Anterior cingulate cortex (tissue), 58 donors: ENCODE measurements at places on chromosomes 2 and 18.

DNA sequence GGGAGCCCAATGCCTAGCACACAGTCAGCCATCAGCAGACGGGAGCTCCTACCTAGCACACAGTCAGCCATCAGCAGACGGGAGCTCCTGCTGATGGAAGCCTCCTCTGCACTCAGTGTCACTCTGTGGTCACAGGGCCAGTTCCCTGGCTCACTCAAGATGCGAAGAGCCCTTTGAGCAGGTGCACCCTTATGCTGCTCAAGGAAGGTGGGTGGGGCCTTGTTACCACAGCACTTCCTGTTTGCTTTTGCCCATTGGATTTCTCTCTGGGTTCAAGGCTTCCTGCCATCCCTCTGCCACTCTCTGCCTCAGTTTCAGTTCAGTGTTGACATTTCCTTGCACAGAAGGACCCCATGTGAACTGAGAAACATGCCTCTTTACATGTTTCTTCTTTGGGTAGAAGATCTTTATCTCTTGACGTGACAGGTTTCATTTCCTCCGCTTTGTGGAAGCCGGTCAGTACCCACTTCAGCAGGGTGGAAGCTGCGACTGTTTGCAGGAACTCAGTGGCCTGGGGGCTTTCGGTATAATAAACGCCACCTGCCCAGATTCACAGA is 11.6 kb downstream of the TRIB2 start:
- no peak for DNase-seq

DNA sequence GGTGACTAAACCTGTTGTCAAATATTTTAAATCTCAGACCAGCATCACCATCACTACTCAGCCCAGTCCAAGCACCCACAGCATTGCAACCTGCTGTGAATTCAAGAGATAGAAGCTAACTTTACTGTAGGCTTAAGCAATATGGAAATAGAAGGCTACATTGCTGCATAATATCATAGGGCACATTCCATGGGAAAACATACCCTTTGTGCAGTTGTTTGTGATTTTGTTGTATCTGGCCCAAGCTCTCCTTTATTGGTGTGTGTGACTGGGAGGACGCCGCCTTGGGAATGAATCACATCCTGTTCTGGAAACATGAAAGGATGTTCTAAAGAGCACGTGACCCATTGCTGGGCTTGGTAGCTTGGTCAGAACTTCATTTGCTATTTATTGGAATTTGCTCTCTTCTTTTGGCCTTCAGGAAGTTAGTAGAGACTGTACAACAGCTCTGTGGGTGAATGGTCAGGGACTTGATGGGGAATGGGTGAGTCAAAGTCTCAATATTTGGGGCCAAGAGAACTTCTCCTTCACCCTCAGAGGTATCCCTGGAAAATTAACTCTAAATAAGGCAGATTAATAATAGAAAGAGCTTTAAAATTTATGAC is 106.8 kb upstream of the SERPINE2 start:
- DNase-seq = no peak

- no peak for DNase-seq
Observed at GRCh38 chr2:176111309-176111663, 4.2 kb downstream of the HOXD11 start.

- DNase-seq = no peak
Observed at GRCh38 chr2:222304737-222305515, 6.1 kb upstream of the PAX3 start.

- no peak for DNase-seq
Observed at GRCh38 chr18:2932247-2933181, 80.4 kb downstream of the LPIN2 start.

GRCh38 chr2:30298302-30298701 is 67.0 kb downstream of the LBH start:
- no peak for DNase-seq

DNA sequence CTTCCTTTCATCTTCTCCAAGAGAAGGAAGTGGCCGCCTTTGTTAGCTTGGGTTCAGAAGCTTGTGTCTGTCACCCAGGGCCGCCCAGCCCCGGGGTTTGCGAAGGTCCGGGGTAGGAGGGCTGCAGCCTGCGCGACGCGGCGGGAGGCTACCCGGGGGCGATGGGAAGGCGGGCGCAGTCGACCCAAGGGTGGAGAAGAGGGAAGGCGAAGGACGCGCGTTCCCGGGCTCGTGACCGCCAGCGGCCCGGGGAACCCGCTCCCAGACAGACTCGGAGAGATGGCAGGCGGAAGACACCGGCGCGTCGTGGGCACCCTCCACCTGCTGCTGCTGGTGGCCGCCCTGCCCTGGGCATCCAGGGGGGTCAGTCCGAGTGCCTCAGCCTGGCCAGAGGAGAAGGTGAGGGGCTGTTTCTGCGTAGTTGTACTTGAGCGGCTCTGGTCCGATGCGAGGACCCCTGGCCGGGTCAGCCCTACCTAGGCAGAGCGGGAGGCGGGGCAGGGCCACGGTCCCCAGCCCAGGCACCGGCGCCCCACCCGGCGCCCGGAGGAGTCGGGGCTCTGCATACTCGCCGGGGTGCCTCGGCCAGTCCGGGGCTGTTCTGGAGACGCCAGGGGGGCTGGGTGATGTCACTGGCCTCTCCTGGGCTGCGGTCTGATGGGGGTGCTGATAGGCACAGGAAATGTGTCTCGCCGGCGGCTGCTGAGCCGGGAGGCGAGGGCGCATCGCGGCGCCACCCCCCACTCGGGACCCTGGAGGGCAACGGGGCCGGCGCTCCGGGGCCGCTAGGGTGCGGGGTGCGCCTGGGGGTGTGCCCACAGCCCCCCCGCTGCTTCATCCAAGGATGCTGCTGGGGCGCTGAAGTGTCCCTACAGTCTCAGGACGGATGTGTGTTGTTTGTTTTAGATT is at the start of gene QPCT:
Gene QPCT, plus strand, starts transcription at position 178 of the 909 bp plus-strand sequence. Its CDS starts 102 bp downstream, at position 280.
- no peak for DNase-seq

GRCh38 chr2:6966446-6966940 is 49.3 kb downstream of the RNF144A start:
- DNase-seq = no peak

DNA sequence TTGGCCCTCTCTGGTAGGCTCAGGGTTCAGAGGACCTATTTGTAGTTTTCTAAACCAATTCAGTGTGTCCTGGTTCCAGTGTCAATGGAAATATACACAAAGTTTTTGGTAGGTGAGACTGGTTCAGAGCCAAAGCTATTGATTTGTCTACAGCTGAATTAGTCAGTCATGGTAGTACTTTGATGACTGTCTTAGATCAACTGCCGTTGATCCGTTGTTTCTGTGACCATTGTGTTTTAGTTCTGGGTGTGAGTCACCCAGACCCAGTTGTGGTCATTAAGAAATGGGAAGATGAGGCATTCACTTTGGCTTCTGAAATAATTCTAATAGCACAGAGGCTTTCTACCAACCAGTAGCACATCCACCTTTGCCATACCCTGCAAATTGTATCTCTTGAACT is 16.0 kb upstream of the RPE start:
- no peak for DNase-seq

DNA sequence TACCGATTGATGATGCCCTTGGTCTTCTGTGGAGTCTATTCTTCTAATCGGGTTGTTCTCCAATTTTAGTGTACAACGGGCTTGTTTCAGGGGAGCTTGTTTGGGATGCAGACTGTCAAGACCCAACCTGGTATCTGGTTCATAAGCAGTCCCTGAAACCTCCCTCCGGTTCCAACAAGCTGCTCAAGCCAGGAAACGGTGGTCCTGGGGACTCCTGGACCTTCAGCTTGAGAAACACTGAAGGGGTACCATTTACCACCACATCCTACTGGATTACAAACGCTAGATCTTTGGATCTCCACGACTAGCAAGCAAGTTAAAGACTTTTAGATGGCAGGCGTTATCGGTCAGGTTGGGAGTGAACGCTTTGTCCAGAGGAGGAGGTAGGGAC is 2.0 kb downstream of the BCL2 start:
- DNase-seq = no peak

- DNase-seq = no peak
Observed at GRCh38 chr2:200728630-200729029, 83.1 kb upstream of the BZW1 start.

GRCh38 chr2:163779970-163780597 is 44.3 kb upstream of the FIGN start:
- no peak for DNase-seq
